Activated T-helper 1 cell treated with anti-CD3 and anti-CD28 coated beads, Interleukin-12 subunit alpha, Interleukin-12 subunit beta, Interleukin-2, Interleukin-4 antibody, amounts not matched to agents 30 ng/mL and 10 ng/mL and 1 ng/mL, durations not matched to agents 14 hours and 24 hours and 36 hours (primary cell): ENCODE measurements at places on chromosomes 5 and 9.
A peak's percentile ranks its signal among the peaks of the same experiment; 100 is the strongest.

DNA sequence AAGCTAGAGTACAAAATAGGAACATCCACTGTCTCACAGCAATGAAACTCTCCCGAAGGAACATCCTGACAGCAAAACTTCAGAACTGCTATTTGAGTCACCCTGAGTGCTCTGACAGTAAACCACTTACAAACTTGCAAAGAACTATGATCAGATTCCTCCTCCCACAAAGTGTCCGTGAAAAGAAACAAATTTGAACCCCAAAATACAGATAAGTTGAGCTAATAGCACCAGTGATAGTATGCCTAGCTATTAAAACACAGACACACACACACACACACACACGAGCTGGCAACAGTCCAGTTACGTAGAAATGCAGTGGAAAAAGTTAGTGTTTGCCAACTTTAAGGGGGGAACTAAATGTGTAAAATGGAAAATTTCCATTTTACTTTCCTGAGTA, 3.1 kb upstream of the GLIS3 start:
- no peak for DNase-seq

DNA sequence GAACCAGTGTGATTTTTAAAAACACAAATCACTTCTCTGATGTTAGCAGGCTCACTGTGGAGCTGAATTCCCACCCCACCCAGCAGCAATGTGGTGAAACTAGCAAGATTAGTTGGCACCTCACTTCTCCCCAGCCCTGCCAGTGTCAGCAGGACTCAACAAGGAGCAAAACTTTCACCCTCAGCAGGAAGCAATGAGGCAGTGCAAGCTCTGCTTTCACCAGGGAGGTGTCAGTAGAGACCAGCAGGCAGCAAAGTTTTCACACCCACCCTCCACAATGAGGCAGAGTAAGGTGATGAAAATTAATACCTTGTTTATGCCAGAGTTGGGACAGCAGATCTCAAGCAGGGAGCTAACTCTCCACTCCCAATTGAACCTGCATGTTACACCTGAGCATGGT, 565.0 kb downstream of the CETN3 start:
- DNase-seq = no peak

- DNase-seq = no peak
Observed at GRCh38 chr9:116806075-116806474, 119.0 kb downstream of the TRIM32 start.

DNA sequence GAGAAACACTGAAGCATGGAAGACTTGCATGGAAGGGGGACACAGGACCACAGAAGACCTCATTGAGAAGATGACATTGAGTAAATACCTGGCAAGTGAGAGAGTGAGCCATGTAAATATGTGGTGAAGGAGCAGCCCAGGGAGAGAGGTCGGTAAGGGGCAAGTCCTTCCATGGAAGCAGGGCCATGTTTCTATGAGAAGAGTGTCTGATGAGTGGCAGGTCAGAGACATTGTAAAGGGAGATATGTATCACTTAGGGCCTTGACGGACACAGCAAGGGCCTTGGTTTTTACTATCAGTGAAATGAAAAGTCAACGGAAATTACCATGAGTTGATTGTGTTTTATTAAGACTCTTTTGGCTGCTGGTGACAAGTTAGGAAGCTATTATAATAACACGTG, 336.4 kb downstream of the PLK2 start:
- no peak for DNase-seq

- DNase-seq = no peak
Observed at GRCh38 chr5:103456476-103456875, 106.1 kb downstream of the NUDT12 start.

DNA sequence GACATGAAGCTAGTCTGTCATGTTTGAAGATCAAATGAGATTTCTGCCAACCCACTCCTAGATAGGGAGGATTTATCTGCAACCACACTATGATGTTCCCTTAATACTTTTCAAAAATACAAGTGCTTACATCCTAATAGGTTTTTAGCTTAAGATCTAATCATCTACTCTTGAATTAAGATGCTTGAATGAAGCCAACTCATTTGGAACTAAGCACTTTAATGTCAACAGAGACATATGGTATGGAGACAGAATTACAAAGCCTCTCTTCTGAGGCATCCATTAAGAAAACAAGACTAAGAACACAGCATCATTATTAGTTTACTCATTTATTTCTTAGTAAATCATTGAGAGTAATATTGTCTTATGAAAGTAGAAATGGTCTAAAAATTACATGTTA, 139.3 kb upstream of the NFIB start:
- DNase-seq = no peak

GRCh38 chr5:109650493-109650892, 39.2 kb upstream of the MAN2A1 start:
- DNase-seq = no peak

DNA sequence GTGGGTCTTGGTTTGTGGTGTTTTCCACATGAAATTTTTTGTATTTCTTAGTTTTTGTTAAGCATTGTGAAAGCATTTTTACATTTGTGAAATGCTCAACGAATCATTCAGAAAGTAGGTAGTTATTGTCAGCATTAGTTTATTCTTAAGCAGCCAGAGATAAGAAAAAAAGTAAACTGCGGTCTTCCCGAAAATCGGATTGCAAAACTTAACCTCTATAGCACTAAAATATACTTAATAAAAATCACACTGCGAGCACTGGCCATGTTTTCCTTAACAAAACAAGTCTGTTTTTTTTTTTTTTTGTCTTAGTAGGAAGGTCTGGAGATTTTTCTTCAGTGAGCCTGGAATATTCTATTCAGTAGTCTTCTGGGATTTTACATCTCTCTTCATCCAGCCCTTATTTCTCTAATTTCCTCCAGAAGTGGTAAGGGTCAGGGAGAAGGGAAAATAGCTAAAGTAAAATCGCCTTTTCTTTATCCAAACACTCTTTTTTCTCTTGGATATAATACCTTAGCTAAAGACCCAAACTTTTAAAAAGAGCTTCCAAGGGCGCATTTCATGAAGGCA, 289.9 kb downstream of the DMAC1 start:
- DNase-seq = no peak

DNA sequence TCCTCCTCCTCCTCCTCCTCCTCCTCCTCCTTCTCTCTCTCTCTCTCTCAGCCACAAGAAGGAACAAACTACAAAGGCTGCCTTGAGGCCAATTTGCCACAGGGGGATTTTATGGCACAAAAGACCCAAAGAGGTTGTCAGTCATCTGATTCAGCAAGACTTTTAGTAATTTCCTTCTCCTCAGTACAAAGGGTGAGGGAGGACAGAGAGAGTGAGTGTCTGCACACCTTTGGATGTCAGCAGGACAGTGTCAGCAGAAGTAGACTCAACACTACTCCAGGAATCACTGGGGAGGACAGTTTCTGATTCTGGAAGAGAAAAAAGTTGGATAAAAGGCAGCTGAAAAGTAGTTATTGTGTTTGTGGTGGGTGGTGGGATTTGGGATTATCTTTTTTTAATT, 13.6 kb downstream of the TIMD4 start:
- no peak for DNase-seq

DNA sequence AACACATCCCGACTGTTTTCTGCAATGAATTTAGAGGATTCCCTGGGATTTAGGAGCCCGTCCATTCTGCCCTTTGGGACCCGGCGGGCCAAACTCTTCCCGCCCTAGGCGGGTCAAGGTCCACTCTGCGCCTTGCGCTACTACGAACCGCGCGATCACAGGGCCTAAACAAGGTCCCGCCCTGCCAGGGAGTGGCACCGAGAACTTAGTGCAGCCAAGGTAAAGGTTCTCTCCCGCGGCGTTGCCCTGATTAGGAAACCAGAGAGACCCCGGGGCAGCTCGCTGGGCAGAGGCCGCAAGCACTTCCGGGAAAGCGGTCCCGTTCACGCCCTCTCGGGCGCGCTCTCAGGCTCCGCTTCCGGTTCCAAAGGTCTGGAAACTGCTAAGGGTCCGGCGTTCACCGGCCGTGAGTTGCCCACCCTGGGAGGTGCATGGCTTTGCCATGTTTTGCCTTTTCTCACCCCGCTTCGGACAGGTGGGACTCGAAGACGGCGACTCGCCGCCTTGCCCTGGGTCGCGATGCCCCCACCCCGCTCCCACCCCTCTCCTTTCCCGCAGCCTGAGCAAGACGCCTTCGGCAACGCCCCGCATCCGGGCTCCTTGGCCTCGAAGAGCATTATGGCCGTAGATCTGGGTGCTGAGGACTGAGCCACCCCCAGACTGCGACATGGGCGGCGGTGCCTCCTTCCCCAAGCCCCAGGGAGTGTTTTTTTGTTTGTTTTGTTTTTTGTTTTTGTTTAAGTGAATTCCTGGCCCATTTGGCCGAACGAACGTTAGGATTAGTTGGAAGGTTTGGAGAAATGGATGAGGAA, 23.4 kb downstream of the HNRNPK start:
- DNase-seq = peak; percentile 64

- no peak for DNase-seq
Observed at GRCh38 chr5:92421942-92422341, 1038.8 kb upstream of the ARRDC3 start.

DNA sequence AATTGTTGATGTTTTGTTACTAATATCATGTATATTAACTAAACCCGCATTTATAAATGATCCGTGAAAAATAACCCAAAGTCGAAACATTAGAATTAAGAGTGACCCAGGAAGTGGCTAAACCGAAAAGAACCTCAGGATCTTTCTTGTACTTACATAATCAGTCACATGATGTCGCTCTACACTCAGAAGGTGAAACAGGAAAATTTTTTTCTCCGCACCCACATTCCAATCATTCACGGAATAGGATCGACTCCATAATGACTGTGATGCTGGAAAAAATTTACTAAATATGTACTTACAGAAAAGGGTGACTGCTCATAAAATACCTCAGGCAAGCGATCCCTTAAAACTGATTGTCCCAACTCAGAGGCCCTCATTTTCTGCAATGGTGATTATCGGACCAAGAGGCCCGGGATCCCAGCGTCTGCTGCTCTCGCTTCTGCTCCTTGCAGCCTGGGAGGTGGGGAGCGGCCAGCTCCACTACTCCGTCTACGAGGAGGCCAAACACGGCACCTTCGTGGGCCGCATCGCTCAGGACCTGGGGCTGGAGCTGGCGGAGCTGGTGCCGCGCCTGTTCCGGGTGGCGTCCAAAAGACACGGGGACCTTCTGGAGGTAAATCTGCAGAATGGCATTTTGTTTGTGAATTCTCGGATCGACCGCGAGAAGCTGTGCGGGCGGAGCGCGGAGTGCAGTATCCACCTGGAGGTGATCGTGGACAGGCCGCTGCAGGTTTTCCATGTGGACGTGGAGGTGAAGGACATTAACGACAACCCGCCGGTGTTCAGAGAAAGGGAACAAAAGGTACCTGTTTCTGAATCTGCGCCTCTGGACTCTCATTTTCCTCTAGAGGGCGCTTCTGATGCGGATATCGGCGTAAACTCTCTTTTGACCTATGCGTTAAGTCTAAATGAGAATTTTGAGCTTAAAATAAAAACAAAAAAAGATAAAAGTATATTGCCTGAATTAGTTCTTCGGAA, at the start of gene PCDHA12:
Gene PCDHA12, plus strand, starts transcription at position 224 of the 981 bp plus-strand sequence. Its CDS starts 165 bp downstream, at position 389.
- DNase-seq = no peak
